ENCODE measurements at places on chromosomes 5 and 9.

DNA sequence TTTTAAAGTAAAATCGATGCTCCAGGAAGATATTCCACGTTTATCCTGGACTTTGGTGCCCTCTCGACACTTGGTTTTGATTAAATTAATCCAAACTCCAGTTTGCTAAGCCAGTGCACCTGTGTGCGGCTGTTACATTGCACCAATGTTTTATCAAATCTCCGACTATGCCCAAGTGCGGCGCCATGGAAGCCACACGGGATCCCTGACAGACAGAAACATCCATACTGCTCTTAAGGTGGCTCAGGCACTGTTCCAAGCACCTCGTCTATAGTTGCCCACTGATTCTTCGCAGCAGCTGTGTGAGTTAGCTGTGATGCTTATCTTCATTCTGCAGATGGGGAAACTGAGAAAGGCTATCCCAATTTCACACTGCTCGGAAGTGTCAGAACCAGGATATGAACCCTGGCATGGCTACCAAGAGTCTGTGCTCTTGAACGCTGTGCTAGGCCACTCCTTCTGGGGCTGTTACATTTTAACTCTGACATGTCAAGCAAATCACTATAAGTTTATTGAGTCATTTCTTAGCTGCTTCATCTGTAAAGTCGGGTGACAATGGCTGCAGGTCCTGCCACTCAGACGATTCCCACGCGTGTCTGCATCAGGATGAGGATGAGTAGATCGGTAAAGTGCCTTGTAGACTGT lies 113.0 kb downstream of the ADAMTS2 start:
- no peak for DNase-seq

- no peak for DNase-seq
Measured at GRCh38 chr5:68454766-68455165, 239.2 kb downstream of the PIK3R1 start.

GRCh38 chr5:8329773-8330172 lies 460.8 kb downstream of the MTRR start:
- no peak for DNase-seq

DNA sequence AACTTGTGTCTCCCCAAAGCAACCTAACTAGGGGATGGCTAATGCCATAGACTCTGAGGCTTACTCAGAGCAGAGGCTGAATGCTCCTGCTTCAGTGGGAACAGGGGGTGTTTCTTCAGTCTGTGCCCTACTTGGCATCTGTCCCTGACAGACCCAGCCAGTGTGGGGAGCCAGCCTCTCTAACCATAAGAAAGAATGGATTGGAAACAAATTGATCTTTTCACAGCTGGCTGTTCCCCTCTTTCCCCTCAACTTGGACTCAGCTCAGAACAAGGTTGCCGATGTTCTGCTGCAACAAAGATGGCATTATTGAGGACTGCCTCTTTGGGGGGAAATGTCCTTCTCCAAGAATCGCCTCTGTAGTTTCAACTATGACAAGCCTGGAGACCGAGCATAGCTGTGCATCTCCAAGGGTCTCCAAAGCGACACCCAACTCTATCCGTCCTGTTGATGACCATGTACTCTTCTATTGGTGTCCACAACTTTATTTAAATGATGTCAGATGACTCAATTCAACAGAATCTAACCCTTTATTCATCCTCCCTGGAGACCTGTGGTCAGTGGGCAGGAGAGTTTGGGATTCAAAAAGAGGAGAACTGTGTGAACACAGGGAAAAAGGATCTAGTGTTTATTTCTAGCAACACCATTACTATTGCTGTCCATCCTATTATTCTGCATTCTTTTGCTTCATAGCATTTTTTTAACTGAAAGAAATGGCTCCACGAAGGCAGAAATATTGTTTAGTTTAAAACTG lies 24.7 kb upstream of the TNC start:
- DNase-seq: no peak

DNA sequence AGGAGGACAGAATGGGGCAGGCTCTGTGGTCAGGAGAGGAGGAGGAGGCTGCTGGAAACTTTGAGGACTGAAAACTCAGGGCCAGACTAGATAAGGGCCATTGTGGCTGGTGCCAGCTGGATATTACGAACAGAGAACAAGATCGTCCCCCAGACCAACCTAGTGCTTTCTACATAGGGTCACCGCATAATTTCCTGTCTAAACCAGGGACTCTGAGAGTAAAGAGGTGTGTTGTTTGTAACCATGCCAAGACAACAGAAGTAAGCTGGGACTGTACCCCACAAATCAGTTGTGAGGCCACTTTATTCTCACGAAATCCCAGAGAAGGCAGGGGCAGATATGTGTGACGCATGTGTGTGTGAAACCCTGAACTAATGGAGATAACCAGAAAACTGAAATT lies 20.3 kb upstream of the GFPT2 start:
- no peak for DNase-seq
